Activated T-helper 1 cell treated with anti-CD3 and anti-CD28 coated beads, Interleukin-12 subunit alpha, Interleukin-12 subunit beta, Interleukin-2, Interleukin-4 antibody, amounts not matched to agents 30 ng/mL and 10 ng/mL and 1 ng/mL, durations not matched to agents 14 hours and 24 hours and 36 hours (primary cell): ENCODE measurements at places on chromosomes 13 and 19. TPM values are rescaled to one million over a fixed set of nuclear protein-coding genes. Genes with fewer than 3 reads are reported as not detected.

Gene CCDC70
- not detected in 2 replicates for total RNA-seq

Gene ZNF177
- 0.18 TPM in 1 of 2 replicates, not detected in the other for total RNA-seq

Gene ZNF682
- total RNA-seq: 6.1 and 6.2 TPM in 2 replicates

Gene CD37
- 129 and 138 TPM in 2 replicates for total RNA-seq

Gene RYR1
- total RNA-seq: 2.6 and 3.8 TPM in 2 replicates

Gene CD209
- not detected in 2 replicates for total RNA-seq

Gene LTBP4
- total RNA-seq: 107 and 116 TPM in 2 replicates

Gene SLC1A6
- not detected in 2 replicates for total RNA-seq

Gene TEKTIP1
- total RNA-seq: 1.4 and 1.7 TPM in 2 replicates

Gene CCDC61
- total RNA-seq: 24.0 and 24.1 TPM in 2 replicates

Gene OR7C1
- not detected in 2 replicates for total RNA-seq

Gene CYP2A7
- not detected in 2 replicates for total RNA-seq

Gene EDNRB
- total RNA-seq: not detected in 2 replicates

Gene NLRP5
- total RNA-seq: not detected in 2 replicates

Gene PCDH8
- not detected in 2 replicates for total RNA-seq

Gene ZNF44
- total RNA-seq: 7.4 and 10.3 TPM in 2 replicates

Gene FAM216B
- total RNA-seq: not detected in 2 replicates
